Activated CD8-positive, alpha-beta T cell treated with anti-CD3 and anti-CD28 coated beads for 36 hours (primary cell): ENCODE measurements at places on chromosomes 1 and 21. TPM values are rescaled to one million over a fixed set of nuclear protein-coding genes. Genes with fewer than 3 reads are reported as not detected.

DNA sequence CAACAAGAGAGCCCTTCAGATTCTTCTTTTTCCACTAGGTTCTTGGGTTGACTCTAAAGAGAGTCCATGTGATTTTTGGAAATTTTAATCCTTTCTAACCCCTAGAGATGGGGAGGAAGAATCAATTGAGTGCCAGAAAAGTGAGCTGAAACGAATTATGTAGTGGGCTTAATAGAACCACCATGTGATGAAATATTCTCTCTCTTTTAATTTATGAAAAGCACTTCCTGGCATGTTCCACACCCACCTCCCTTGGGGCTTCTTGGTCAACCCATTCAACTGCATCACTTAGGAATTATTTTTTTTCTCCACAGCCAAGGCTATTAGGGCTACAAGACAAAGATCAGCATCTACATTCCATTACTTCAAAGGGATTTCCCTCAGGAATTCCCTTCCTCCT lies 79.6 kb downstream of the ZC3H11B start:
- no peak for DNase-seq

The CBR3 gene
- 14.8 TPM for total RNA-seq

GRCh38 chr1:68101829-68102228 lies 51.4 kb upstream of the DIRAS3 start:
- no peak for DNase-seq

The INTS7 gene
- 23.2 TPM for total RNA-seq

DNA sequence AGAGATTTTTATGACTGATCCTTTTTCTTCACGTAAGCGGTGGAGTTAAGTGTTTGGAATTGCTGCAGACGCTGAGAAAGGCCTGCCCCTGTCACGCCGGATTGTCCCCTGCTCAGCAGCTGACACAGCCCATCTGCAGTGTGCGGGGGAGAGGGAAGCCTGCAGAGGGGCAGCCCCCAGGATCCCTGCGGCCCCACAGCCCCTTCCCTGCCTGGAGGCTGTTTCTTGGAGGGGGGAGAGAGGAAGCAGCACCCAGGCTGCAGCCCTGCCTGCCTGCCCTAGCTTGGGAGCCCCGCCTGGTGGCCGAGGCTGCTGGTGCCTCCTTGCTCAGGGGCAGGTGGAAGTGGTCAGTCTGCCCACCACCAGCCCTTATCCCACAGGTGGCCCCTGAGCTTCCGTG lies 50.7 kb downstream of the PRDM16 start:
- no peak for DNase-seq

DNA sequence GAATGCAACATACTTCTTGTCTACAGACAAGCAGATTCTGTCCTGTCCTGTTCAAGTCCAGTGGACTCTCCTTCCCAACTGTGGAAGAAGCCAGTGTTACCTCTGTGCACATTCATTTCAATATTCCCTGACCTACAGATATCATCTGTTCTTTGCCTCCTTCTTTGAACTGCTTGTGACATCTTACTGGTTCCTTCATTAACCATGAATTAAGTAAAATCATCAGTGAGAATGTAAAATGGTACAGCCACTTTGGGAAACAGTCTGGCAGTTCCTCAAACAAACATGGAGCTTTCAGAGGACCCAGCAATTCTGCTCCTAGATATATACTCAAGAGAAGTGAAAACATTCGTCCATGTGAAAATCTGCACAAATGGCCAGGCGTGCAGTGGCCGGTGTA lies 6.8 kb downstream of the SRARP start:
- no peak for DNase-seq

The SLC1A7 gene
- not detected for total RNA-seq

GRCh38 chr1:81619156-81619555 lies 181.6 kb upstream of the ADGRL2 start:
- no peak for DNase-seq

DNA sequence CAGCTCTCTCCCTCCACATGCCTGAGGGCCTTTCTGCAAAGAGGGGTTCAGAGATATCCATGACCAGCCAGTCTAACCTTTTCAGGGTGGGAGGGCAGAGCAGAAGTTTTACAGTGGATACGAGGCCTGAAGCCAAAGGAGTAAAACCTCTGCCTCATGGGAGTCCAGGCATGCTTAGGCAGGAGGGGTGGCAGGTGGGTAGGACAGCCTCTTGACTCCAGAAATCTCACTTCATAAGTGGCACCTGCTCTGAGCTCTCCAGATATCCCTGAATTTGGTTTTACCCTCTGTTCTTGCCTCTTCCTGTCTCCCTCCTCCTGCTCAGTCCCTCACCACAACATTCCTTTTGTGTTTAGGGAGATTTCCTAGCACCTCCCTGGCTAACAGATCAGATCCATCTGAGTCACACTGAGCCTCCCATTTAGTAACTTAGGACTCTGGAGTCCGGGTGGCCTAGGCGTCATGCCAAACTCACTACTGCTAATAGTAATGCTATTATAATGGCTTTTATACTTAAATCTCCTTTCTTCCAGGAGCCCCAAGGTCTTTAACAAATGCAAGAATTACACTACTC lies 201.0 kb downstream of the HS2ST1 start:
- no peak for DNase-seq
